ENCODE measurements at places on chromosomes 7 and 10. TPM values are rescaled to one million over a fixed set of nuclear protein-coding genes. Genes with fewer than 3 reads are reported as not detected.
A peak's percentile ranks its signal among the peaks of the same experiment; 100 is the strongest.

The CDNF gene
- total RNA-seq: 0.89 TPM

The ITGA8 gene
- total RNA-seq: not detected

DNA sequence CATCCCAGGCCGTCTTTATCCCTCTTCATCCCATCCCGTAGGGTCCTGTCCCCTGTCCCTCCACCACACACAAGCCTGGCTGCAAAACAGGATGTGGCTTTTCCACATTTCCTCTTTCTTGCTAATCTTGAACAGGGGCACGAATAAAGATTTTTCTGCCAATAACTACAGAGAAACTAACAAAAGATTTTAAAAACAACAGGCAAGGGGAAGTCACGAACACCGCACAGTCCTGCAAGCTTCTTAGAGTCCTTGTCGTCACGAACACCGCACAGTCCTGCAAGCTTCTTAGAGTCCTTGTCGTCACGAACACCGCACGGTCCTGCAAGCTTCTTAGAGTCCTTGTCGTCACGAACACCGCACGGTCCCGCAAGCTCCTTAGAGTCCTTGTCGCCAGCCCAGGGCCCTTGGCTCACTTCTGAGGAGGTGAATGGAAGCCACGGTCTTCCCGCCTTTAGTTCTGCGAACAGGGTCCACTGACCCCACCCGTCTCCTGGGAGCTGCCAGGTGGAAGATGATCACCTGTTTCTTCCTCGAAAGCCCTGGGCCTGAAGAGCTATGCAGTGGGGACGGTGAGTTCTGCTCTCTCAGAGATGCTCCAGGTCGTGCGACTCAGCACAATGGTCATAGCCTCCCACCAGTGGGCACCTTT, 10.3 kb upstream of the INSIG1 start:
- peaks cover 9% of the 10 kb centered on the region for H3K27me3 ChIP-seq
- H3K36me3 ChIP-seq: no peaks in the 10 kb centered on the region
- no peak overlapping the region for H3K4me3 ChIP-seq
- H3K27ac ChIP-seq: no peak overlapping the region
- peaks cover 64% of the 10 kb centered on the region for H3K4me1 ChIP-seq
- no peak for DNase-seq

DNA sequence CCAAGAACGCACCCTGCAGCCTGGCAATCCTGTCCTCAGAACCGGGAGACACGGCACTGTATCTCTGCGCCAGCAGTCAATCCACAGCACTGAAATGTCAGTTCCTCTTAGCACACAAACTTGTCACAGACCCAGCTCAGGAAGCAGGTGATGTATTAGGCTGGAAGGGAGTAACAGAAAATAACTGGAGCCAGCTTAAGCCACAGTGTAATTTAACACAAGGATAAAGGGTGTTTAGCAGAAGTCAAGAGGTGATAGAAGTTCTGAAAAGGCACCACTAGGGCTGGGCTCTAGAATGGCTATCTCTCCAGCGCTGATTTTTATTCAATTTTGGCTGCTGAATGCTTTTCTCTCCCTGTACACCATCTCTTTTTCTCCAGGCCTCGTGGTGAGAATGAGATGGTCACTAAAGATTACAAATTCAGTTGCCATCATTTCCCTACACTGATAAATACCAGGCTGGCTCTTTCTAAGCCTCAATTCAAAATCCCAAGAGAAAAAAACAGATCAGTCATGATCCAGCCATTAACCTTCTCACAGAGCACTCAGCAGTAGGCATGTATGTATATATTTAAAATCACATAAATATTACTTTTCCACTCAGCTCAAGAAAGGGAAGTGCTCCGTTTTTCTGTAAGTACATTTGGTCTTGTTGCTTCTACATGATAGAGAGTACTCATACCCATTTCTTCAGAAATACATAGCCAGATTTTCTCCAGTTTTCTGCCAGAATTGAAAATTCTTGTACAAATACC, 102.7 kb upstream of the PRSS1 start:
- peaks cover 13% of the 10 kb centered on the region for H3K4me1 ChIP-seq
- peak overlapping the region; percentile 54 for H3K4me3 ChIP-seq
- no peak overlapping the region for H3K27ac ChIP-seq

- H3K27me3 ChIP-seq: no peaks in the 10 kb centered on the region
- no peak overlapping the region for H3K27ac ChIP-seq
- H3K4me3 ChIP-seq: no peak overlapping the region
- no peak for DNase-seq
- H3K4me1 ChIP-seq: peaks cover 18% of the 10 kb centered on the region
Observed at GRCh38 chr10:74910241-74910975, 84.0 kb downstream of the KAT6B start.

DNA sequence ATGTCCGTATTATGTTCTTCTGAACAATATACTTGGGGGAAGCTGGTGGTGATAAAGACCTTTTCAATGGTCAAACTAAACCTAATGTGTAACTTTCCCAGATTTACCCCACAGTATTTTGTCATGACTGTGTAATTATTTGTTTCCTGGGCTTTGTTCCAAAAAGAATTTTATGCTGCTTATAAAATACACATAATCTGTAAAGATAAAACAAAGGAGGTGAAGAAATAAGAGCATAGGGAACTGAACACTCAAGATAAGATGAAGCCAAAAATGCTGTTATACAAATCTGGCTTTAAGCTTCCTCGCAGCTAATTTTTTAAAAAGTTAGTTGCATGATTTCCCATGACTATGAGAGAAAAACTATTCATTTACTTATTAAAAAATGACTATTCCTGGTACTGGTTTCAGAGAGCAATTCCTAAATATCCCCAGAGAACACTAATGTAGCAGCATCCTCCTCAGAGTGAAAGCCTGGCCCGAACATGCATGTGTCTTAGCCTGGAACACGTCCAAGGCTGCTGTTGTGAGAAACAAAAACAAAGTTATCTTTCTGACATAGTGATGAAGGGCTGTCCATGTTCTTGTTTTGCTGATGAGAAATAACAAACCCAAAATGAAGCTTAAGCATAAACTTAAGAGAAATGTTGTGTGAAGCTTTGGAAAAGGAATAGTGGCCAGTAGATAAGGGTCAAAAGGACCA, 33.9 kb downstream of the MALSU1 start:
- H3K27ac ChIP-seq: no peak overlapping the region
- DNase-seq: no peak
- H3K36me3 ChIP-seq: no peaks in the 10 kb centered on the region
- no peaks in the 10 kb centered on the region for H3K4me1 ChIP-seq

GRCh38 chr10:88253128-88253527, 330.0 kb downstream of the RNLS start:
- H3K4me3 ChIP-seq: no peak overlapping the region
- H3K27me3 ChIP-seq: peaks cover 3% of the 10 kb centered on the region
- no peak overlapping the region for H3K27ac ChIP-seq
- DNase-seq: no peak

DNA sequence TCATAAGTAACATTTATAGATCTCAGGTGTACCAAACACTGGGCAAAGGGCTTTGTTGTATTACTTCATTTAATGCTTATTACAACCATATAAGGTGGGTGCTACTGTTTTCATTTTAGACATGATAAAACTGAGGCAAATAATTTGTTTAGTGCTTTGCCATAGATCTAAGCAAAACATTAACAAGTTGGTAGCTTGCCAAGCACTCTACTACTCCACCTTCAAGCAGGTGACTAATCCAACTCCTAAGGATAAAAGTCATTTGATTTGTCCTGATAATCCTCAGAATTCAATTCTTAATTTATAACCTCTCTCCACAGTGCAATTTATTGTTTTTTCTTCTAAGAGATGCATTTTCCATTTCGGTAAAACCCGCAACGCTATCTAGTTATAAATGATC, 646.4 kb downstream of the GRM8 start:
- H3K36me3 ChIP-seq: no peaks in the 10 kb centered on the region
- no peak overlapping the region for H3K4me3 ChIP-seq
- no peak overlapping the region for H3K27ac ChIP-seq
- no peaks in the 10 kb centered on the region for H3K4me1 ChIP-seq

DNA sequence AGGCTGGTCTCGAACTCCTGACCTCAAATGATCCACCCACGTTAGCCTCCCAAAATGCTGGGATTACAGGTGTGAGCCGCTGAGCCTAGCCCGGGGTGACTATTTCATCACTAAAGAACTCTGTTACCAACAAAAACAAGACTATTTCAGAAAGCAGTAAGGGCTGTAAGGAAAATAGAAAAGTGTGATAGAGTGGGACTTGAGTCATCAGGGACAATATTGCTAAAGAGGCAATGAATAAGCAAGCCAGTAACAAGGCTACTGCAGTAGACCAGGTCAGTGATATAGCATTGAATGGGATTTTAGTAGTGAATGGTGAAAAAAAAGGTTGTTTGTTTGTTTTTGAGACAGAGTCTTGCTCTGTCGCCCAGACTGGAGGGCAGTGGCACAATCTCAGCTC, 51.7 kb downstream of the SVOPL start:
- no peaks in the 10 kb centered on the region for H3K36me3 ChIP-seq
- no peaks in the 10 kb centered on the region for H3K4me1 ChIP-seq
- no peak for DNase-seq
- H3K4me3 ChIP-seq: no peak overlapping the region
- H3K27ac ChIP-seq: no peak overlapping the region

GRCh38 chr7:32069116-32069650, 1.0 kb downstream of the PDE1C start:
- no peak overlapping the region for H3K4me3 ChIP-seq
- no peak for DNase-seq
- H3K4me1 ChIP-seq: no peaks in the 10 kb centered on the region
- peaks cover 16% of the 10 kb centered on the region for H3K27me3 ChIP-seq
- H3K27ac ChIP-seq: no peak overlapping the region
- H3K36me3 ChIP-seq: no peaks in the 10 kb centered on the region

DNA sequence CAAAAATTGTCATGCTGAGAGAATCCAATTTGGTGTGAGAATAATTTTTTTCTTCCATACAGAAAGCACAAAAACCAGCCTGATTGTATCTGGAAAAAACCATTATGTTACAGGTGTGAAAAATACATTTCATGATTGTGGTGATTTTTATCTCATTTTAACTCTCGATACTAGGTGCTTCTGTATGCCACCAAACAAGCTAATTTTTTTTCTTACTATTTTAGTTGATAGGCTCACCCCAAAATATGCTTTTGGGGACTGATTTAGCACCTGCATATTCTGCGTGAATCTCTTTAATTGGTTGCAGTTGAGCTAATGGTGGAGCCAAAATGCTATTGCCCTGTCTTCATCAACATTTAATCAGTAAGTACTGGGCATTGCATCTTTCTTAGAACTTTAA, 1.9 kb downstream of the DMTF1 start:
- H3K27ac ChIP-seq: no peak overlapping the region
- H3K27me3 ChIP-seq: peaks cover 2% of the 10 kb centered on the region
- peaks cover 29% of the 10 kb centered on the region for H3K36me3 ChIP-seq
- peak overlapping the region; percentile 94 for H3K4me3 ChIP-seq
